Left renal pelvis (tissue), 4 donors: ENCODE measurements at places on chromosomes 1 and 21. TPM values are rescaled to one million over a fixed set of nuclear protein-coding genes. Genes with fewer than 3 reads are reported as not detected.

The IVL gene
- polyA plus RNA-seq, result 0.62 TPM

The LRRC38 gene
- polyA plus RNA-seq, result 0.45 TPM

The NCDN gene
- polyA plus RNA-seq, result 14.1 TPM

The PLEKHA6 gene
- polyA plus RNA-seq, result 46.6 TPM

The HNRNPCL2 gene
- not detected for polyA plus RNA-seq

DNA sequence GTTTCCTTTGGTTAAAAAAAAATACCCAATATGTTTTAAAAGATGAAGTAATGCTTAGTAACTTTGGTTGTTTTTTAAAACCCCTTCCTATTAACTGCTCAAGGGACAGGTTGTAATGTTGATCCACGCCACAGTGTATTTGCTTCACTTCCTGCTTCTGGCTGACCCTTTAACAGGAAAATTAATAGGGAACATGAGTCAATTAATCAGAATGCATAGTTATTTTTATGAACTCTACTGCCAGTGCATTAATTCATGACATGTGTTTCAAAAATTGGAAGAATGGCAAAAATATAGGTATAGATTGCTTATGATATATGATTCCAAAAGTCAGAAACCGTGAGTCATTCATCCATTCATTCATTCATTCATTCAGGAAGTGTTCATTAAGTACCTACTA is 204.8 kb downstream of the SETD4 start:
- DNase-seq, result no peak

DNA sequence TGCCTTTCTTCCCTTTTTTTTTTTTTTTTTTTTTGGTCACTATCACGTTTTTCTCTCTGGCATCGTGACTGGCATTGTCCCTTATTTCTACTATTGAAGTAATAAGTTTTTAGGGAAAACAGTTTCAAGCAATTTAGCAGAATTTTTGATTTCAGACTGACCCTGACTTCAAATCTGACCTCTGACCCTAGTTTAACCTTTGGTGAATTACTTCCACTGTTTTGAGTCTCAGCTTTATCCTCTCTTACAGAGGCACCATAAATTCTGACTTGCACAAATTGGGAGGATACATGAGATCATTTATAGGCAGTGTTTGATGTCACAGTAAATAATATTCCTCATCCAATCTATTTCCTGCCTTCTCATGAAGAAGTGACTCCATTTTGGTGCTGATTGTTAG is 187.0 kb downstream of the FASLG start:
- DNase-seq, result no peak

- no peak for DNase-seq
Measured at GRCh38 chr1:113904293-113904673, 316 bp downstream of the AP4B1 start.

DNA sequence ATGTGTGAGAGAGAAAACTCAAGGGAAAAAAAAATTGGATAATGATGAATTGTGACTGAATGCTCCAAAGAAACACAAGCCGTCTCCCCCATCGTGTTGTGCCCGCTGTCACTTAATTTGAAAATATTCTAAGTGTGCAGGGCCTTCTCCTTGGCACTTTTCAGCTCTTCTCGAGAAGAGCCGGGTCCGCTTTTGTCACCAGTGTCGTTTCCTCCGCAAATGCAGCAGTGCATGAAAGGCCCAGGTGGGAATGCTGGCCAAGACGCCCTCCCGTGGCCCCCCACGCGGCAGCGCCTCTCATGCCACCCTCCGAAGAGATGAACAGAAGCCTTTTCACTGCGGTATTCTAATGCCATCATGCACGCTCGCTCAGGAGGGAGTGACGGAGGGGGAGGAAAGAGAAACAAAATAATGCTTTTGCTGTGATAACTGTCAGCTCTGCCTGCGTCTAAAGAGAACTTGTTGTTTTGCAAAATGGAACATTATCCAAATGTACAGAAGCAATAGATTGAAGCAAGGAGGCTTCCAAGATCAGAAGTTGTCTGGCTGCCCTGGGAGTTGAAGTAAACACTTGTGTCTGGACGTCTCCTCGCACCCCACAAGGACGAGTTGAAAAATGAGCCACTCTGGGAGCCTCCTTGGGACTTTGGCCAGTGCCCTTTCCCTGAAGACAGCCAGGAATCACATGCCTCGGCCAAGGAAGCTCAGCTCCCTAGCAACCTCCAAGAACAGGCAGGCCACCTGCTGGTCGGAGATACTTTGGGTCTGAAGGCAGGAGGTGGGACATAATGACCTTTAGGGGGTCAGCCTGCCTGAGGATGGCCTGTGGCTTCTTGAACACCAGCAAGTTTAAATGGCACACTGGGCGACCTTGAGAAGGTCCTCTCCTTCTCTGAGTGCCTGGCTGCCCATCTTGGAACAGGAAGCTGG is 166.1 kb upstream of the ZC3H12A start:
- DNase-seq, result no peak

DNA sequence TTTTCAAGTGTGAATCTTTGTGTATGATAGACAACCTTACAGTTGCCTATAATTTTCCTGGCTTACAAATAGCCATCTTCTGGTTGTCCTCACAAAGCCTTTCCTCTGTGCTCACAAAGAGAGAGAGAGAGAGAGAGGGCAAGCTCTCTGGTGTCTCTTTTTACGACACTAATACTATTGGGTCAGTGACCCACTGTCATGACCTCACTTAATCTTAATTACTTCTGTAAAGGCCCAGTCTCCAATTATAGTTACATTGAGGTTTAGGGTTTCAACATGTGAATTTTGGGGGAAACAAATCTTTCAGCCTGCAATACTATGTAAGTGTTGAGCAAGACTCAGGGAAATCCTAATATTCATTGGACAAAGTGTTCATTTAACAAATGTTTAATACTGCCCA is 167.4 kb upstream of the COL11A1 start:
- DNase-seq, result no peak

GRCh38 chr1:184002071-184002470 is 35.5 kb downstream of the COLGALT2 start:
- no peak for DNase-seq

- no peak for DNase-seq
Measured at GRCh38 chr1:31768939-31769704, 5.0 kb upstream of the ADGRB2 start.
